Breast epithelium (tissue), 4 donors: ENCODE measurements at places on chromosomes 1 and 21. TPM values are rescaled to one million over a fixed set of nuclear protein-coding genes. Genes with fewer than 3 reads are reported as not detected.

DNA sequence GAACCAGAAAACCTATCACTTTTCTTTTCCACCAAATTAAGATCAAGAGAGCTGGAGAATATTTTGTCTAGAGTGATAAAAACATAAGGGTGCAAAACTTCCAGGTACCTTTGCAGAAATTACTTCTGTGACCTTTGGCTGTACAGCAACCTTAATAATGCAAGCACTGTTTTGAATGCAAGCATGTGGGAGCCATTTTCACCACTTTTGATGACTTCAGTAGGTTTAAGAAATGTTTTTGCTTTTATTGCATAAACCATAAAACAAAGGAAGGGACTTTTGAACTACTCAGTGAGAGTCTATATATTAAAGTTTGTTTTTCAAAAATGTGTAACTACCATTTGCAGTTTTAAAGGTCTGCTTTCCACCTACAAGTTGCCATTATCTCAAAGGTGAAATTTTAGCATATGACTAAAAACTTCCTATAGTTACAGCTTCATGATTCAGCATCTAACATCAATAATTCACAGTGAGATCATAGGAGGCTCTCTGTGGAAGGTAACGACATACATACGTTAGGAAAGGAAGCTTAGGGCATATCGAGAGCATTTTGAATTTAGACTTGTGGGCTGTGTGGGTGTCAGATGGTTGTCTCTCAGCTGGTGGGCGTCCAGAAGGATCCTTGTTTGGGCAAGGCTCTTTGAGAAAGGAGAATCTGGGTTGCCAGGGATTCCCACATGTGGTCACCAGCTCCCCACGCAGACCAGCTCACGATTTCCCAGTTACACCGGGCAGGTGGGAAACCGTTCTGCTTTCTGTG lies 1.1 kb upstream of the GADD45A start:
- DNase-seq: no peak

The ODF2L gene
- 39.8 TPM for total RNA-seq

- no peak for DNase-seq
These were observed 11.1 kb upstream of the FABP3 start for GRCh38 chr1:31383967-31384366.

The G0S2 gene
- total RNA-seq: 198 TPM

The KIF2C gene
- total RNA-seq: 0.98 TPM

DNA sequence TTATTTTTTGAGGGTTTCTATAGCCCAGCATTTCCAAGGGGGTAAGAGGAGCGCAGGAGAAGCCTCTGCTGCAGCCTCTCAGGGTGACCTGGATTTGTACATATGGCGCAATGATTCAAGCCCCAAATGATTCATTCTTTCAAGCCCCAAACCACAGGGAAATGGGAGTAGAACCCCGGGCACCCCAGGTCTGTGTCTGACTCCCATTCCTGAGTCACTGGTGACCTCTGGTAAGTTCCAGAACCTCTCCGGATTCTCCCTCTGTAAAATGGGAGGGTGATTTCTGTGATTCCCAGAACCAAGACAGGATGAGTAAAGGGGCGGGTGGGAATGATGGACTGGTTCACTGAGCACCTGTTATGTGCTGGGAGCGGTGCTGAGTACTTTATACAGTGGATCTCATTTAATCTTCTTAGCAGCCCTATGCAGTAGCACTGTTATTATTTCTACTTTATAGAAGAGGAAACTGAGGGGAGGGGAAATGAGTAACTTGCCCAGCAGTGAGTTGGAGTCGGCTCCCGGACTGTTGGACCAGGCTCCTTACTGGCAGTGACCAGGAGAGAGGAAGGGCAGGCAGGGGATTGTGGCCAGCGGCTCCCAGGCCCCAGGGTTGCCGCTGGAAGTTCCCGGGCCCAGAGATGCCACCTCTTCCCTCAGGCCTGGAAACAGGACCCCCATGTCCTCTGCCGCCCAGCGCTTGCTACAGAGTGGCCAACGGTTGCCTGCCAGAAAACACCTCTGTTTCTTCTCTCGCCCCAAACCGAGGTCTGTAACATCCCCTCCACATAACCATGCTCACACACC lies 20.3 kb upstream of the SLC26A9 start:
- DNase-seq: no peak

The HMCN1 gene
- 18.4 TPM for total RNA-seq

The SLC2A5 gene
- total RNA-seq: 2.7 TPM

The TDRD10 gene
- 5.6 TPM for total RNA-seq

The CFHR4 gene
- not detected for total RNA-seq

The C8A gene
- total RNA-seq: not detected

DNA sequence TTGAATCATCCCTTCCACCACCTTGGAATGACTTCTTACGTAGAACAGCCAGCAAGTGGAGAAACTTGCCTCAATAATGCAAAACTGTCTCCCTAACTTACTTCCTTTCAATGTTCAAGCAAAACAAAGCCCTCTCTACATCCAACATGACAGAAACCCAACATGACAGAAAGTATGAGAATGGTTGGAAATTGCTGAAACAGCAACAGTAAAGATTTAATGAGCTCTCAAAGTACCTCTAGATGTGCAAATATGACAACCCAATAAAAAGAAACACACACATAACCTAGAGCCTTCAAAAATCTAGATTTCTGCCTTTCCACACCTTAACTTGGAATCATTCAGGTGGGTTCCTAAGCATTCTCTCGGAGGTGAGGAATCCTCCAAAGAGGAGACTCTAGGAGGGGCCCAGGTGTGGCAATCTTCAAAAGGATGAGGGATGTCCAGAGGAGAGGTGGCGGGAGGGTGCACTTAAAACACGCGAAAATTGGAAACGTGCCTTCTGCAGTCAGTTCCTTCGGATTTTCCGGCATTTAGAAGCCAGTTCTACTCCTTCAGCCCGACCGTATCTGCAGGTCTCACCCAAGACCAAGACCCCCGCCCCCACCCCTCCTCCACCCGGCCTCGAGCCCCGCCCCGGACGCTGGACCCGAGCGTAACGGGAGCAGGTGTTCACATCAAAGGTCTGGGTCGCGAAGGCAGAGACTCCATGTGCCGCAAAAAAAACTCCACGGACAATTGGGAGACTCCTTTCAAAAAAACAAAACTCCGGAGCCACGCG lies 996 bp upstream of the MGST3 start:
- no peak for DNase-seq

GRCh38 chr1:147748676-147749350 lies 11.6 kb downstream of the GJA5 start:
- DNase-seq: no peak

The RAB42 gene
- 8.0 TPM for total RNA-seq

The C4BPA gene
- not detected for total RNA-seq
